ENCODE measurements at places on chromosomes 7 and 10. TPM values are rescaled to one million over a fixed set of nuclear protein-coding genes. Genes with fewer than 3 reads are reported as not detected.

The HOXA4 gene
- 25.0 TPM for polyA plus RNA-seq

The MKI67 gene
- 65.8 TPM for polyA plus RNA-seq

The CALHM1 gene
- 0.06 TPM for polyA plus RNA-seq

The COL1A2 gene
- polyA plus RNA-seq, result 822 TPM

The SKIDA1 gene
- 11.8 TPM for polyA plus RNA-seq

The PIK3CG gene
- polyA plus RNA-seq, result 2.2 TPM

The DTX2 gene
- 7.8 TPM for polyA plus RNA-seq

The PITX3 gene
- polyA plus RNA-seq, result 1.0 TPM
